ENCODE measurements at places on chromosomes 16 and 17. TPM values are rescaled to one million over a fixed set of nuclear protein-coding genes. Genes with fewer than 3 reads are reported as not detected.

DNA sequence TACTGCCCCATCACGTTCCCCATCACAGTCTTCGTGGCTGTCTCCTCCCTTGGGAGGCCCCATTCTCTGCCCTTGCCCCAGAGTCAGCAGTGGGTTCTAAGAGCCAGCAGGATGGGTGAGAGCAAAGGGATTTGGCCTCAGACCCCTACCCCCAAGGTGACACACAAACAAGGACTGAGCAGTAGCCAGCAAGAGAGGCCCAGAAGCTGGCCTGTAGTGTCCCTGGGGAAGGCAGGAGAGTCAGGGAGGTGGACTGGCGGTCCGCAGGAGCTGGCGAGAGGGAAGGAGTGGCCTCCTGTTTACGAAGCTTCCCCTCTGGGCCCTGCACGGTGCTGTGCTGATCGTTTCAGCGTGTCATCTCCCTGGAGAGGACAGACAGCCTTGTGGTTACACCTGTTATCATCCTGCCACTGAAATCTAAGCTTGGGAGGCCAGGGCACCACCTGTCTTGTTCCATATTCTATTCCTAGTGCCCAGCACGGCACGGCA, 8.4 kb downstream of the WDR81 start:
- H3K27me3 ChIP-seq, result no peaks in the 10 kb centered on the region
- no peak for DNase-seq
- no peak overlapping the region for H3K4me3 ChIP-seq

DNA sequence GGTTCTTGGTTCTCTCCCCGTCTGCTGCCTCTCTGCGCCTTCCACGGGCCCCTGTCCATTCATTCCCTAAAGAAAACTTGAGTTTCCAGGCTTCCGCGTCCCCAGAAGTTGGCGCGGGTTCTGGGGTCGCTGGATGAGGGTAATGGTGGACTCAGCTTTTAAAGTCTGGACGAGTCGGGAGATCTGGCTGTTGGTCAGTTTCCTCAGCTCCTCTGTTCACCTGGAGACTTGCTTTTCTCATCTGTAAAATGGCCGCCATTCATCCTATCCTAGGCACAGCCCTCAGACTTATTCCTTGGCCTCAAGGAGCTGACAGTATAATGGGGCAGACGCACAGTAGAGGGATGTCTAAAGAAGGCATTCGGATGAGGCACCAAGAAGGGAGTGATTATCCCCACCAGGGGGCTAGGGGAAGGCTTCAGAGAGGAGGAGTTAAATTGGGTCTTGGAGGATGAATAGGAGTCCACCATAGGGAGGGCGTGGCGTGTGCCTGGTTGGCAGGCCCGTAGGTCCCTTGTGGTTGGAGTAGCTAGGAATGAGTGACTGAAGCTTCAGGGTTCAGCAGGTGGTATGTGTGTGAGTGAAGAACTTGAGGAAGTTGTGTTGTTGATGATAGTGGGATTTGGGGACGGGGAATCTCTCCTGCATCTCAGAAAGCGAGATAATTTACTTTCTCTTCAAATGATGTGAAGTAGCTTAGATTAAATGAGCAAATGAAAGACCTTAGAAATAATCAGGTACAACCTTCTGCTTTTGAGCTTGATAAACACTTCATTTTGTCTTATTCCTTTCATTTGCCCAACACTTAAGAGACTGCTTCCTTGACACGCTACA, 652 bp downstream of the VPS35L start:
- peak overlapping the region; percentile 76 for H3K27ac ChIP-seq
- H3K4me3 ChIP-seq, result peak overlapping the region; percentile 76
- peak; percentile 29 for DNase-seq
- no peaks in the 10 kb centered on the region for H3K4me1 ChIP-seq
- no peaks in the 10 kb centered on the region for H3K36me3 ChIP-seq

- H3K4me3 ChIP-seq, result peak within 1 kb of the TSS; percentile 57
- H3K36me3 ChIP-seq, result no peaks in the 10 kb centered on the region
- DNase-seq, result peak; percentile 91
- H3K4me1 ChIP-seq, result peaks cover 2% of the 10 kb centered on the region
These were observed at the start of gene HOXB7 for GRCh38 chr17:48610282-48611211. TSS of gene HOXB7 (minus strand) at chr17:48611017. CDS start at chr17:48610918, 99 bp downstream.

DNA sequence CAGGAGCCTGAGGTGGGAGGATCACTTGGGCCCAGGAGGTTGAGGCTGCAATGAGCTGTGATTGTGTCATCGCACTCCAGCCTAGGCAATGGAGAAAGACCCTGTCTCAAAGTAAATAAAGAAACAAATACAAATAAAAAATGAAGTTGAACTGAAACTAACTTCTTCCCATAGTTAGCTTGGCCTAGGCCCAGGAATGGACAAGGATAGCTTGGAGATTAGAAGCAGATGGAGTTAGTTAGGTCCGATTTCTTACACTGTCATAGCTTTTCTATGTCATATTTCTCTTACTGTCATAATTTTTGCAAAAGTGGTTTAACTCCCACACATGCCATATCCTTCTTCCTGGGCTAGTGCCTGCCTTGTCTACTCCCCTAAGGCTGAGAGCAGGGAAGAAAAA, 154.7 kb upstream of the CACNG3 start:
- H3K27me3 ChIP-seq, result no peaks in the 10 kb centered on the region
- H3K27ac ChIP-seq, result no peak overlapping the region
- no peaks in the 10 kb centered on the region for H3K36me3 ChIP-seq
- no peak for DNase-seq
- no peaks in the 10 kb centered on the region for H3K4me1 ChIP-seq

DNA sequence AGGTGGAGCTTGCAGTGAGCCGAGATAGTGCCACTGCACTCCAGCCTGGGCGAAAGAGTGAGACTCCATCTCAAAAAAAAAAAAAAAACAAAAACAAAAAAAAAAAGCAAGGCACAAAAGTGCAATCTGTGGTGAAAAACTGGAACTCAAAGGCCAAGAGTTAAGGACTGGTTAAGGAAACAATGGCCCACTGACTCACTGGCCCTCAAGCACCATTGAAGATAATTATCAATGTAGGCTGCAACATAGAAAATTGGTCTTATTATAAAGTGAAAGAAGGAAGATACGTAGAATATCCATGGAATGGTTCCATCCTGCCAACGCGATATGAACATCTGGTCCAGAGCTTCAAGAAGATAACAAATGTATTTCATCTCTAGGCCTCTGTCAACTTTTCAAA, 444.2 kb downstream of the SOX9 start:
- peaks cover 5% of the 10 kb centered on the region for H3K4me1 ChIP-seq
- DNase-seq, result no peak
- H3K27me3 ChIP-seq, result no peaks in the 10 kb centered on the region
- H3K4me3 ChIP-seq, result no peak overlapping the region

DNA sequence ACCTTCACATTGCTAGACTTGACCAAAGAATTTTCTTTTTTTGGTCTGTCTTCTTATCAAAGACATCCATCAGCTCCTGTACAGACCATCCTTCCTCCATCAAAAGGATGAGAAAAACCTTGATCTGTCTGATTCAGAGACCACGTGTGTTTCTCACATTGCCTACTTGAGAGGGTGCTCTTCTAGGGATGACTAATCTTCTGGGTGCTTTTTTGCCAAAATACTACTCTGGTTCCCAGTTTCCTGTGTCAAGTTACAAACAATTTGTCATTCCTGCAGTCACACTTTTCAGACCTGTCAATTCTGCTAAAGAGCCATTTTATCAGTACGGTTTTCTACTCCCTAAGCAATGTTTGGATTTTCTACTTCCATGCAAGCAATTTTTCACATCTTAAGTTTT, 492.2 kb downstream of the CDH11 start:
- DNase-seq, result no peak
- H3K27ac ChIP-seq, result no peak overlapping the region
- H3K36me3 ChIP-seq, result no peaks in the 10 kb centered on the region

DNA sequence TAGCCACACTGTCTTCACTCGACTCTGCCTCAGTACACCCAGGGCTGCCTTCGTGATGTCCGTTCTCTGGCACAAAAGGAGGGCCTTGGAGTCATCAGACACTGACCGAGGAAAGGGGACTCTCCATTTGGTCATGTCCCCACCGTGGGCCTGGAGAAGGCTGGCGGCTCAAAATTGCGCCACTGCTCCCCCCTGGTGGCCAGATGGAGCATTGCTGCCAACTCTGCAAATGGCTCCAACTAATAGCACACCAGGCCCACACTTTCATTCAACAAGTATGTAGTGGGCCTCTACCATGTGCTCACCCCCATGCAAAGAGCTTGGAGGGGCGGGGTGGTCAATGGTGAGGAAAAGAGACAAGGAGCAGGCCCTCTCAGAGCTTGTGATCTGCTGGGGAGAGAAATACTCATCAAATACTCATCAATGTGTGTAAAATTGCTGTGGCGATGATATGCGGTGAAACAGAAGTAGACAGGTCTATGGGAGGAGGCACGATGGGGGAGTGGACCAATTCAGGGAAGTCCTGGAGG, 5.2 kb upstream of the GRIN2C start:
- no peak overlapping the region for H3K27ac ChIP-seq
- peaks cover 9% of the 10 kb centered on the region for H3K4me1 ChIP-seq
- H3K4me3 ChIP-seq, result no peak overlapping the region
- DNase-seq, result peak; percentile 77
- H3K36me3 ChIP-seq, result no peaks in the 10 kb centered on the region

- H3K4me3 ChIP-seq, result no peak overlapping the region
- H3K4me1 ChIP-seq, result no peaks in the 10 kb centered on the region
- H3K27ac ChIP-seq, result no peak overlapping the region
- peaks cover 5% of the 10 kb centered on the region for H3K27me3 ChIP-seq
- no peaks in the 10 kb centered on the region for H3K36me3 ChIP-seq
- DNase-seq, result no peak
These were observed 19.3 kb upstream of the PABPN1L start for GRCh38 chr16:88885693-88886280.

DNA sequence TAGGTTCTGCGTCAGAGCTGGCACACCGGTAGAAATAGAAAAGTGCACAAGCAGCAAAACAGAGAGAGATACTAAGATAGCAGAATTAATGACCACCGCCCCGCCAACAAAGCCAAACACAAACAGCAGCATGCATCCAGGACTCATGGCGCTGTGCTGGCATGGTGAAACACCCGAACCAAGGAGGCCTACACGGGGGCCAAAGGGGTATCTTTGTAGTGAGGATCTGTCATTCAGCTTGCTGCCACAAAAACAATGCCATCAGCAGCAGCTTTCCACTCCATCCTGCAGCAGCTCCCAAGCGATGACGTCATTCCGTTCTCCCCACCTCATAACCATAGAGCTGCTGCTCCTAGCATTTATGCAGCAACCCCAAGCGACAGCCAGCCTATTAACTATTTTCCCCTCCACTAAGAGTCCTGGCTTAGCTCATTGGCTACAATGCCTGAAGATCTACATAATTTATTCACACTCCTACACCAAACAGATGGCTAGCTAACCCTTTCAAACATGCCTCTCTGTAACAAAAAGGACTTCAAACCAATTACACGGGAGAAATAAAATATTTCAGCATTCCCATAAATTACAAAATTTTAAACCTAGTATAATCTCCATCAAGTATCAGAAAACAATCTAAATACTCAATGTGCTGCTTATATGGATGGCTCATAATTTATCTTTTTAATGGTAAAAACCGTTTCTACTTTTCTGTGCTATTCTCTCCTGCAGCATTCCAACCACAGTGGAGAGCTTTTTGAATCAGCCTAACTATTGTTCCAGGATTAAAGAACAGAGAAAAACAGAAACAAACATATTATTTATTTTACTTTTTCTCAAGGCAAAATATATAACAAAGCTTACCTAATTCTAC, 73.9 kb downstream of the SPAG9 start:
- no peak overlapping the region for H3K4me3 ChIP-seq
- no peak overlapping the region for H3K27ac ChIP-seq
- no peaks in the 10 kb centered on the region for H3K27me3 ChIP-seq
- no peaks in the 10 kb centered on the region for H3K36me3 ChIP-seq
- H3K4me1 ChIP-seq, result no peaks in the 10 kb centered on the region

- no peak for DNase-seq
- no peaks in the 10 kb centered on the region for H3K27me3 ChIP-seq
- H3K4me3 ChIP-seq, result no peak overlapping the region
- H3K4me1 ChIP-seq, result no peaks in the 10 kb centered on the region
- H3K36me3 ChIP-seq, result no peaks in the 10 kb centered on the region
These were observed 103.0 kb downstream of the SNX29 start for GRCh38 chr16:12079412-12079965.

- peak overlapping the region; percentile 99 for H3K27ac ChIP-seq
- no peaks in the 10 kb centered on the region for H3K36me3 ChIP-seq
- peak overlapping the region; percentile 94 for H3K4me3 ChIP-seq
These were observed 996 bp downstream of the SUMO2 start for GRCh38 chr17:75181608-75182318.

DNA sequence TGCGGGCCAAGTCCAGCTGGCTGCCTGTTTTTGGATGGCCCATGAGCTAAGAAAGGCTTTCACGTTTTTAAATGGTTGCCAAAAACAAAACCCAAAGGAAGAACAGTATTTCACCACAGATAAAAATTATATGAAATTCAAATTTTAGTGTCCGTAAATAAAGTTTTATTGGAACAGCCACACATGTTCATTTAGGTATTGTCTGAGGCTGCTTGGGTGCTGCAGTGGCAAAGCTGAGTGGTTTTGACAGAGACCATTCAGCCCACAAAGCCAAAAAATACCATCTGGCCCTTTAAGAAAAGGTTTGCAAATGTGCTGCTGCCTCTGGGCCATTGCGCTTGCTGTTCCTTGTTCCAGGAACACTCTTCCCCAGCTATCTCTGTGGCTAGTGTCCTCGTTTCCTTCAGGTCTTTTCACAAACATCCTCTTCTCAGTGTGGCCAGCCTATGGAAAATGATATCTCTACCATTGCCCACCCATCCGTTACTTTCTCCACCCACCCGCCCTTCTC, 232.9 kb upstream of the CIBAR2 start:
- no peaks in the 10 kb centered on the region for H3K4me1 ChIP-seq
- H3K4me3 ChIP-seq, result no peak overlapping the region
- no peak for DNase-seq
- H3K27me3 ChIP-seq, result no peaks in the 10 kb centered on the region

GRCh38 chr17:39820541-39820940, 43.6 kb downstream of the IKZF3 start:
- no peaks in the 10 kb centered on the region for H3K36me3 ChIP-seq
- no peaks in the 10 kb centered on the region for H3K4me1 ChIP-seq
- H3K27me3 ChIP-seq, result no peaks in the 10 kb centered on the region
- H3K4me3 ChIP-seq, result no peak overlapping the region
- no peak overlapping the region for H3K27ac ChIP-seq

- no peak overlapping the region for H3K4me3 ChIP-seq
- H3K27me3 ChIP-seq, result peaks cover under 1% of the 10 kb centered on the region
- H3K36me3 ChIP-seq, result no peaks in the 10 kb centered on the region
- DNase-seq, result no peak
These were observed 2.6 kb upstream of the LMF1 start for GRCh38 chr16:973366-973765.

The CALB2 gene
- total RNA-seq, result 2.8 TPM

The DHRS7C gene
- total RNA-seq, result not detected

The NPW gene
- total RNA-seq, result 3.5 TPM

The CCDC92B gene
- 1.8 TPM for total RNA-seq

The CCL3 gene
- total RNA-seq, result 2.0 TPM

The TPSAB1 gene
- total RNA-seq, result 30.4 TPM

The ALOX12 gene
- total RNA-seq, result 2.0 TPM

The KRT33B gene
- total RNA-seq, result not detected

The SNX20 gene
- total RNA-seq, result 0.86 TPM
